ENCODE measurements at places on chromosomes 6 and 20.

GRCh38 chr6:90643381-90643780, 56.5 kb upstream of the MAP3K7 start:
- no peak for DNase-seq

DNA sequence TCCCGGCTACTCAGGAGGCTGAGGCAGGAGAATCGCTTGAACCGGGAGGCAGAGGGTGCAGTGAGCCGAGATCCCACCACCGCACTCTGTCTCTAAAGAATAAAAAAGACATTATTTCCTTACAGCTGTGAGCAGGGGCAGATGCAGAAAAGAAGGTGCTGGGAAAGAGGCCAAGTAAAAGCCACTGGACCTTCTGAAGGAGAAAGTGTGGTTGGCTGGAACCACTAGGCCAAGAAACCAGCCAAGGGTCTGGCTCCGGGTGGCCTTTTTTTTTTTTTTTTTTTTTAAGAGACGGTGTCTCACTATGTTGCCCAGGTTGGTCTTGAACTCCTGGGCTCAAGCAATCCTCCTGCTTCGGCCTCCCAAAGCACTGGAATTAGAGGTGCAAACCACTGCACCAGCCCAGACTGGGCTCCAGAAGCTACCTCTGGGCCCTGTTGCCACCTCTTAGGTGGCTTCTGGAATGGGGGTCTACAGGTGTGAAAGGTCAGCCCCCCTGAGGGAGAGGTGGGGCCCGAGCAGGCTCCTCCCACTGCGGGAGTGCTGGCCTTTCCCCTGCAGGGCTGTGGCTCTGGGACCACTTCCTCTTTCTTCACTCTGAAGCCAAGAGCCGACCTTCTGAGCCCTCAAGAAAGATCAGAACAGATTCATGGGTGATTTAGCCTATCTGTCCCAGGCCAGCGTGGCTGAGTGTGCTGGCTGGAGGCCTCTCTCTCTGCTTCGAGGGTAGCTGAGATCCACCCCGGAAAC, at the start of gene FGD2:
FGD2 (plus strand) TSS at position 595 of the 750 bp plus-strand sequence. CDS start 163 bp downstream, outside the sequence.
- peak; percentile 84 for DNase-seq

- no peak for DNase-seq
Measured at GRCh38 chr6:105330913-105331312, 72.0 kb downstream of the PREP start.

DNA sequence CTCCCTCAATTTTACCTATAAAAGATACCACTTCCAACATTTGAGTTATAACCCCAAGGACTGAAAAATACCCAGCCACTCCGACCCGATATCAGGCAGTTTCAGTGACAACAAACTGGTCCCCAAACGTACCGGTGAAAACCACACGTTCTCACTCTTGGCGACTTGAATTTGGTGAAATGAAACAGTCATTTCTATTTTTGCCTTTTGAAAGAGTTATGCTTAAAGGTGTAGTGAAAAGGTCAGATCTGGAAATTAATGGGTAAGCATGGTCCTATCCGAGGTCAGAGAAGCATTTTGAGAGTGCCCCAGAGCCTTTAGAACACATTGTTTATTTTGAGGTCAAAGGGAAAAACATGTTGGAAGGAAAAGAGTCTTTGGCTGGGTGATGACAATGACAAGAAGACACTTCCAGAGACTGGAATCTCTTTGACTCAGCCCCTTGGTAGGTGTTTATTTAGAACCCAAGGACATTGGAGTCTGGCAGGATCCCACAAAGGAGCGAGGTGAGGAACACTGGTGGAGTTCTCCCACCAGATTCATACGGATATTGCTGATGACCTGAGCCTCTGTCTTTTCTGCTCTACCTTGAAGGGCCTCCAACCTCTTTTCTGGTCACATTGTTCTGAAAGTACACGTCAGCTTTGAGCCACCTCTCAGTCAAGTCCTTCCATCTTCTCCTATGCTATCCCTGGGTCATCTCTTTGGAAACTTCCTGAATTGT, 235.0 kb downstream of the GMPR start:
- no peak for DNase-seq
